Putamen (tissue), 1 donor: ENCODE measurements at places on chromosomes 2 and 18.

- DNase-seq: peak; percentile 52
Measured at GRCh38 chr2:207163053-207163755, 2.5 kb downstream of the KLF7 start.

DNA sequence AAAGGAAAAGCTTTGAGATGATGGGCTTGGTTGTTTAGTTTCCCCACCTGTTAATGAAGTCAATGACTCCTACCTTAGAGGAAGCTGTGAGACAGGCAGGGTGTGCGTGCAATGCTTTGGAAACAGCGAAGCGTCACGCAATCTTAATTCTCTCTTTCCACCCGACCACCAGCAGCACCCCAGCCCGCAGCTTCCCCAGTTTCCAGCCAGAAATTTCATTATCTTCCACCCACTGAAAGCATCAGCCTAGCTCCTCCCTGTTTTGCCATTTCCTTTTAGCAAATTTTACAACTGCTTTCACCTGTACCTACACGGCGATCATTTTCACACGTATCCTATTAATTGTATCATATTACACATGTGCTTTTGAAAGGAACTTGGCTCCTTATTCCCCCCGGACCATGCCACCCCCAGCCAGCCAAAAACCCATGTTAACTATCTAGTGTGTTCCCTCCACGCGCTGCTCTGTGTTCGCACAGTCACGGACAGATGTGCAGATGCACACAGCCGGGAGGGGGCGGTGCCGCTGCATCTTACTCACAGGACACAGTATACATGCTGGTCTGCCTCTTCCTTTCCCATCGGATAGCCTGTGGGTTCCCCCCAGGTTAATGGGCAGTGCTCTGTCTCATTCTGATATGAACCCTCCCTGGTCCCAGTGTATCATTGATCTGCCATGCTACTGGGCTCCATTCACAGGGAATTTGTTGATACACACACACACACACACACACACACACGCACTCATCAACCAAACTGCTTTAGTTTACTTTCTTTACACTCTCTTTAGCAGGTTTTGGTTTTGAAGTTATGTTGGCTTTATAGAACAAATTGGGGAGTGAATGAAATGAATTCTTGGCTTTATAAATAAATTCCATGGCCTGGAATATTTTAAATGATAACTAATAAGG, 22.4 kb downstream of the CYP27C1 start:
- no peak for DNase-seq

DNA sequence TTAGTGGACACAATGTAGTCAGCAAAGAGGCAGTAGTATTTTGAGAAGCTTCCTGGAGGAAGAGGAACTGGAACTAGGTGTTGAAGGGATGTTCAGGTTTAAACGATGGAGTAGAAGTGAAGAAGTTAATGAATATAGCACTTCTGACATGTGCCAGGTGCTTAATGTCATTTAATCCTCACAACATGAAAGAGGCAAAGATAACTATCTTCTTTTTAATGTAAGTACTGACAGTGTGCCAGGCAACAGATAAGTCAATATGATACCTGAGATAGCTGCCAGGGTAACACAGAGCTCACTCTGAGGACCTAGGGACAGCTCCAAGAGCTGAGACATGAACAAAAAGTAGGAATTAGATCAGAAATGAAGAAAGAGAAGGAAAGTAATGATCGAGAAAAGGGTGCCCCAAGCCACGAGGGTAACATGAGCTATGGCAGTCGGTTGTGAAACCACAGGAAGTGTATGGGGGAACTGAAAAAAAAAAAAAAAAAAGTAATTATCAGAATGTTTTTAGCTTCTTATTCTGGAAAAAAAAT, 140.7 kb downstream of the RNF144A start:
- no peak for DNase-seq

- peak; percentile 42 for DNase-seq
Measured at GRCh38 chr2:240972636-240973521, 25.5 kb upstream of the SNED1 start.

- no peak for DNase-seq
Measured at GRCh38 chr2:108630567-108631405, 88.5 kb upstream of the RANBP2 start.

DNA sequence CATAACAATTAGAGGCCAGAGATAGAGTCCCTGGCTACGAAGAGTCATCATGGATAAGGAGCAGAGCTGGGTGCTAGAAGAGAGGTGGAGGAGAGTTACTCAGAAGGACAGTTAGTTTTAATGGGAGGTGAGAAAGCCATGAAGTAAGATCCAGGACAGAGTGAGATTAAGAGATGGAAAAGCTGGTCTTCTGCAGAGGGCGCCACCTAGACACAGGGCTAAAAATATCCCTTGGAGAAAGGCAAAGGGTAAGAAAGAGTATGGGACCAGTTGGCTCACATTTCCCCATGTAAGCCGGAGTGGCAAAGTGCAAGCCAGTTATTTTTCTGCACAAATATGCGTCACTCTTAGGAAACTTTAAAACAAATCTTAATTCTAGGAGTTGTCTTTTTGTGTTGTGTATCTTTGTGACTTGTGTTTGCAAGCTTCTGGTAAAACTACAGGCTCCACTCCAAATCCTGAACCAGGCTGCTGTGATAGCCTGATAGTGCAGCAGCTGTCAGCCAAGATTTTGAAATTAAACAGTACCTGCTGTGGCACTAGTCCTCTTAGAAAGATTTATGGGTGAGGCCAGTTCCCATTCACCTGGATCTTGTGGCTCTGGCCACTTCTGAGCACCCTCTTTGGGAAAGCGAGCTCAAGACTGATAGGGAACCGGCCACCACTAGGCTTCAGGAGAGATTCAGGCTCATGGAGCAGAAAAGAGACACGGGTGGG, 204.2 kb downstream of the TPGS2 start:
- DNase-seq: no peak

- DNase-seq: peak; percentile 42
Measured at GRCh38 chr2:222318026-222318711, 19.4 kb upstream of the PAX3 start.

DNA sequence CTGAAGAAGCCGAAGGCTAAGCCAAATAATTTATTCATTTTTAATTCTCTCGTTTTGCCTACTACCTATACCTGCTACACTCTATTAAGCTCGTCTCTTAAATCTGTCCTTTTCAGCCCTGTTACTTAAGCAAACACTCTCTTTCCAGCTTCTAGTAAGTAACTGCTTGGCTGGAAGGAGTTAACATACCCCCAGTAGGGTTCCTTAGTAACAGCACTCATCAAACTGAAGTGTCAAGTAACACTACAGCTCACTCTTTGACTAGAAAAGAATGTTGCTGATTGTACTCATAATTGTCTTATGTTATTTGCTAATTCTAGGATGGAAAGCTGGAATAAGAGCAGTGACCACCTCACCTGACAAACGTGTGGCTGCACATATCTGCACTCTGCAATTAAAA, 120.0 kb upstream of the SCN7A start:
- no peak for DNase-seq

- peak; percentile 25 for DNase-seq
Measured at GRCh38 chr2:32061973-32062861, 1.1 kb upstream of the SPAST start.

- DNase-seq: no peak
Measured at GRCh38 chr18:50115095-50115494, 79.9 kb downstream of the MYO5B start.

GRCh38 chr18:71322201-71322600, 1033.4 kb downstream of the SOCS6 start:
- no peak for DNase-seq

GRCh38 chr18:1657876-1658275, 753.2 kb downstream of the ADCYAP1 start:
- DNase-seq: no peak

GRCh38 chr2:156115338-156115737, 217.2 kb downstream of the NR4A2 start:
- DNase-seq: no peak

GRCh38 chr2:49080681-49081080, 73.6 kb downstream of the FSHR start:
- DNase-seq: no peak

DNA sequence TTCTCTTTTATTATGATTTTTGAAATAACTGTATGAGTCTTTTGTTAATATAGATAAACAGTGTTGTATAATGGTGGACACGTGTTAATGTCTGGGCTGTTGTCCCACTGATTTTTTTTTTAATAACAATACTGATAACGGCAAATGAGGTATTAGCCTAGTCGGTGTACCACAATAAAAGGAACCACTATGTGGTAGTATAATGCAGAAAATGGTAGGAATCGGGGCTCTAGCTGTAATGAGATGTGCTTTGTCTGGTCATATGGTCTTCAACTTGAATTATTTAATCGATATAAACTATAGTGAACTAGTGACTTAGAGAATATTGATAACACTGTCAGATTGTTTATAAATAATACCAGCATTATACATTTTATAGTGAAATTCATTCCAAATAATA, 517.9 kb upstream of the SPHKAP start:
- no peak for DNase-seq

- no peak for DNase-seq
Measured at GRCh38 chr18:41543815-41544214, 411.2 kb upstream of the PIK3C3 start.

DNA sequence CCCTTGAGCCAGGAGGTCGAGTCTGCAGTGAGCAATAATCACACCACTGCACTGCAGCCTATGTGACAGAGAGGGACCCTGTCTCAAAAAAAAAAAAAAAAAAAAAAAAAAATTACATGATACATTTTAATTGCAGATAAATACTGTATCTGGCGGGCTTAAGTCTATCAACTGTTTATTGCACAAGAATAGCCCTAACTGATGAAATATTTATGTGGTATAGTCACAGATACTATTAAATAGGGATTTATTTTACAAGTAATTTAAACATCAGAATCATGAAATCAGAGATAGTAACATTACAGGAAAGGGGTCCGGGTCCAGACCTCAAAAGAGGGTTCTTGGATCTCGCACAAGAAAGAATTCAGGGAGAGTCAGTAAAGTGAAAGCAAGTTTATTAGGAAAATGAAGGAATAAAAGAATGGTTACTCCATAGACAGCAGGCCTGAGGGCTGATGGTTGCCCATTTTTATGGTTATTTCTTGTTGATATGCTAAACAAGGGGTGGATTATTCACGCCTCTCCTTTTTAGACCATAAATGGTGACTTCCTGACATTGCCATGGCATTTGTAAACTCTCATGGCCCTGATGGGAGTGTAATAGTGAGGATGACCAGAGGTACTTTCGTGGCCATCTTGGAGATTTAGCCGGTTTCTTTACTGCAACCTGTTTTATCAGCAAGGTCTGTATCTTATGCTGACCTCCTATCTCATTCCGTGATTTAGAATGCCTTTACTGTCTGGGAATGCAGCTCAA, 166.6 kb downstream of the PMAIP1 start:
- no peak for DNase-seq

- no peak for DNase-seq
Measured at GRCh38 chr2:3200420-3200939, 177.1 kb downstream of the EIPR1 start.

DNA sequence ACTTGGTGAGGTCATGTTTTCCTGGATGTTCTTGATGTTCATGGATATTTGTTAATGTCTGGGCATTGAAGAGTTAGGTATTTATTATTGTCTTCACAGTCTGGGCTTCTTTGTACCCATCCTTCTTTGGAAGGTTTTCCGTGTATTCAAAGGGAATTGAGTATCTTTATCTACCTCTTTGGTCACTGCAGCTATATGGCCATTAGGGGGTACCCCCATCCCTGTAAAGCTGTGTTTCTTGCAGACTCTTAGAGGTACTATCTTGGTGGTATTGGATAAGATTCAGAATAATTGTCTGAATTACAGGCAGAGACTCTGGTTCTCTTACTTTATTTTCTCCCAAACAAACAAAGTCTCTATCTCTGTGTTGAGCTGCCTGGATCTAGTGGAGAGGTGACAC, 401.6 kb upstream of the FSIP2 start:
- DNase-seq: no peak

DNA sequence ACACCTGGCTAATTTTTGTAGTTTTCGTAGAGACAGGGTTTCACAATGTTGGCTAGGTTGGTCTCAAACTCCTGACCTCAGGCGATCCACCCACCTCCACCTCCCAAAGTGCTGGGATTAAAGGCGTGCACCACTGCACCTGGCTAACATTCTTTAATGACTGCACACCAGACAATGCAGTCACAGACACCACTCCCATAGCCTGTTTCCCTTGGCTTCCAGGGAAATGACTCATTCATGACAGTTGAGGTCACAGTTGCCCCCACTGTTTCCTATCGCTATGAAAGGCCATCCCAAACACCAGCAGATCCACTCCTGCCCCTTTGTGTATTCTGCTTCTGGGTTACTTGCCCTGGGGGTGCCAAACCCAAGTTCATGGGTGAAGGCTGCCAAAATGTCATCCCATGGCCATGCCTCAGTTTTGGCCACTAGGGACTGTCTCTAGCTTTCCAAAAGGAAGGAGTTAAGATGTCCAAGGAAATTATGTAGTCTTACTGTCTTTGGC, 8.7 kb downstream of the CHMP1B start:
- DNase-seq: no peak

DNA sequence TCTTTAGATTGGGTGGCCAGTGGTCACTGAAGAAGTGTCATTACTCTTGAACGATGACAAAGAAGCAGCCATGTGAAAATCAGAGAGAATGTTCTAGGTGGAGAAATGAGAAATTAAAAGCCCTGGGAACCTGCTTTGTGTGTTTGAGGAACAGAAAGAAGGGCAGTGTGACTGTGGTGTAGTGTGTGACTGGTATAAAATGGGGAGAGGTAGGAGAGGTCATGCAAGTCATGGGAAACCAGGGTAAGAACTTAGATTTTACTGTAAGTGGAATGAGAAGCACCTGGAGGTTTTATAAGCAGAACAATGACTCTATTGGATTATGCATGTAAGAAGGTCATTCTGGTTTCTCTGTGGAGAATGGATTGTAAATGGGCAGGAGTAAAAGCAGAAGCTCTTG, 12.2 kb downstream of the ICOS start:
- DNase-seq: no peak

- no peak for DNase-seq
Measured at GRCh38 chr2:218039171-218039570, 29.9 kb upstream of the RUFY4 start.

DNA sequence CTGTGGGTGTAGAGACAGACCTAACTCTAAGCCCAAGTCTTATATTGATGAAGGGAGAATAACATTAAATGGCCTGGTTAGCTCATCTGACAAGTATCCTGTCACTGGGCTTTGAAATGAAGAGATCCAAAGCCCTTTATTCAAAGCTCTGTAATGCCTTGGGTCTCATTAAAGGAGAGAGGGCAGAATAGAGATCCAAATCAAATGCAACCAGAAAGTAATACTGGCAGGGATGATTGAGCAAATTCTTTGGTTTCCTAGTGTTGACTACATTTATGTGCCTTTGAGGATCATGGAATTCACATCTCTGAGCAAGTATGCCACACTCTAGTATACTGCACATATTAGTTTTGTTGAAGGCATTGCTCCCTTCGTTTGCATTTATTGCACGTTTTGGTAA, 147.9 kb upstream of the CAVIN2 start:
- DNase-seq: no peak

- peak; percentile 50 for DNase-seq
Measured at GRCh38 chr18:26516964-26517363, 31.4 kb downstream of the KCTD1 start.

DNA sequence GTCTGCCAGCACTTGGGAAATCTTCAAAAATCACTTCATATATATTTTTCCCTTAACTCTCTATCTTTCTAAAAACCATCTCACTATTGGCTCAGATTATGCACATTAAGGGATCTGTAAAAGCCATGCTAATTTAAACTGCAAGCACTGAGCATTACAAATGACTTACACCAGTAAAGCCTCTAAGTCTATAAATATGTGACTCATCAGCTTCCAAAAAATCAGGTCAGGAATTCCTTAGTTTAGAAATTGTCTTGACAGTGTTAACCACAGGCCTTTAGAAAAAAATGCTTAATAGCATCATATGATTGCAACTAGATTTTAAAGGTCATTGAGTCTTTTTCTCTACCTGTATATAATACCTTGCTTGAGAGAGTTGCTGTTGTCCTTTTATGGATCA, 1113.6 kb upstream of the PIK3C3 start:
- DNase-seq: peak; percentile 11
